ENCODE measurements at places on chromosomes 4 and X.

- DNase-seq: no peak
Measured at GRCh38 chr4:147769386-147769785, 37.5 kb downstream of the ARHGAP10 start.

GRCh38 chr4:8821151-8821950, 50.3 kb downstream of the HMX1 start:
- DNase-seq: no peak

DNA sequence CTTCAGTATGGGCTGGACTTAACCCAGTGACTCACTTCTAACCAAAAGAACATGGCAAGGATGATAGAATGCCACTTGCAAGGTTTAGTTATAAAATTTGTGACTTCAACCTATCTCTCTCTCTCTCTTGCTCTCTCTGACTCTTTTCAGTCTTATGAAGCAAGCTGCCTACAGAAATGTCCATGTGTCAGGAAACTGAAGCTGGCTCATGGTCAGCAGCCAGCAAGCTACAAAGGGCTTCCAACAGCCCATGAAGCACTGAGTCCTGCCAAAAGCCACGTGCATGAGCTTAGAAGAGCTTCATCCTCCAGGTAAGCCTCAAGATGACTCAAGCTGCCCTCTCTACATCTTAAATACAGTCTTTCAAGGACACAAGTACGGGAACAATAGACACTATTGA, 100.3 kb downstream of the HS3ST1 start:
- DNase-seq: no peak

DNA sequence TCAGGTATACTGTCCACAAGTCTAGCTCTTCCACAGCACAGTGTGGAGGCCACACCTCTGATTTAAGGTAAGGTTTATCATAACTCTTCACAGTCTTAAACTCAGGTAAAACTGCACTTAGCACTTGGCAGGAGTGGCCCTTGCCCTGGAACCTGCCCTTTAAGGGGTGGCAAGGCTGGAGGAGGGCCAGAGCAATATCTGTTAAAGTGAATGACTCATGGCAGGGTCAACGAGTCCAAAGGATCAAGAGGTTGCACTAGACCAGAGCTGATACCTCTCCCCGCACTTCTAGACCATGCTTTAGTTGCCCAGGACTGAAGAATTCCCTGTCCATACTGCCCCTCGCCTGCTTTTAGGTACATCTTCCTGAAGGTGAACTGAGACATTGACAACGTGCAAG, 14.7 kb upstream of the GPR50 start:
- no peak for DNase-seq

DNA sequence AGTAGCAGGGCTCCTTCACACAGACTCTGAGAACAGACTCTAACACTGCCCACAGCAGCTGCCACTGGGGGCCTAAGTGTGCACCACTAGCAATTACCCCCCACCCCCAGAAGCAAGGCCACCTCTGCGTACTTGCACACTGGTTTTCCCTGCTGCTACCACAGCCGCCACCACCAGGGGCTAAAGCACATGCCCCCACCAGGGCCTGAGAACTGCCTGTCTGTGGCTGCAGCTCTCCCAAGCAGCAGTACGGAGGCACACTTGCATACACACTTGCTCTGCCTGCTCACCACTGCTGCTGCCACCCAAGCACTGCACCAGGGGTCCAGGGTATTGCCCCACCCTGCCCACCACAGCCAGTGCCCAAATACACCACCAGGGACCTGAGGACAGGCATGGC, 59.6 kb downstream of the SCML2 start:
- no peak for DNase-seq

DNA sequence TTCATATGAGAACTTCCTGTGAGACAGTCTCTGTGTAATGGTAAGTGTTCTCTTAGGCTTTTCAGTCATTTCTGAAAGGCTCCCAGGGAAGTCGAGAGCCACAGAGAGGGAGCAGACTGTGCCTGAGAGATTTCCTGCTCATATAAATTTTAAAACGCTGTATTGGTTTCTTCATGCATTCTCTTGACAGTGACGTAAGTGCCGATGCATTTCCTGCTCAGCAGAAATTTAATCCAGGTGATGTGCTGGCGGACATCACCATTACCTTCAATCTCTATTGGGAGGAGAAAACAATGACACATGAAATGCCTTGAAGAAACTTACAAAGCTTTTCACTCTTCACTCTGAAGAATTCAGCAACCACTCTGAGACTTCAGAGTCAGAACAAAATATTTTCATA, 383.6 kb downstream of the BMPR1B start:
- DNase-seq: no peak

- DNase-seq: no peak
Measured at GRCh38 chrX:69065451-69065850, 99.8 kb downstream of the PJA1 start.

DNA sequence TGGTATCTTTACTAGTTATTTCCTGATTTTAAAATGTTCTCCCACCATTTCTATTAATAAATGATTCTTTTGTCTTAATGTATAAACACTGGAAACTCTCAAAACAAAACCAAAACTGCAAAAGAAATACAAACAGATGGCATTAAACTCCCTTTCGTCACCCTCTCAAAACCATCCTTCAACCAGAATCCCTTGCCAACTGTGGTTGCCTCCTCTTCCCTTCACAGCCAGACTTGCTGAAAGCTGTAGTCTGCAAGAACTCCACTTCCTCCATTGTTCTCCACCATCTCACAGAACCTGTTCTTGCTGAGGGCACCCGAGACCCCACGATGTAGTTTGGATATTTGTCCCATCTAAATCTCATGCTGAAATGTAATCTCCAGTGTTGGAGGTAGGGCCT, 96.5 kb downstream of the WWC2 start:
- no peak for DNase-seq

DNA sequence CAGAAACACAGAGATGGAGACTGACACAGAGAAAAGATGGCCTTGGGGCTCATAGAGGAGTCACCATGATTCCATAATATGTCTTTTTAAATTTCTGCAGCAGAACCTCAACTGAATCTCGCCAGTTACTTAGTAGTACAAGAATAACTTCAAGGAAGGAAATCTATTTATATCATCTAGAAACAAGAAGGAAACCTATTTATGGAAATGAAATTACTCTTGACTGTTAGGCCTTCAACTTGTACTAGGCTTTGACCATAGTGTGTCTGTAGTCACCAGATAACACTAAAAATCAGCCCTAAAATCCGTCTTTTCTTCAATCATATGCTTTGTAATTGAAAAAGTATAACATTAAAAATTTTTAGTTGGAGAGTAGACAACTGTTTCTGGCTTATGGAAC, 740.4 kb downstream of the TRIML1 start:
- DNase-seq: no peak

GRCh38 chr4:188930822-188931221, 791.6 kb downstream of the TRIML1 start:
- no peak for DNase-seq

GRCh38 chr4:181845617-181846016, 397.6 kb upstream of the TENM3 start:
- DNase-seq: no peak

DNA sequence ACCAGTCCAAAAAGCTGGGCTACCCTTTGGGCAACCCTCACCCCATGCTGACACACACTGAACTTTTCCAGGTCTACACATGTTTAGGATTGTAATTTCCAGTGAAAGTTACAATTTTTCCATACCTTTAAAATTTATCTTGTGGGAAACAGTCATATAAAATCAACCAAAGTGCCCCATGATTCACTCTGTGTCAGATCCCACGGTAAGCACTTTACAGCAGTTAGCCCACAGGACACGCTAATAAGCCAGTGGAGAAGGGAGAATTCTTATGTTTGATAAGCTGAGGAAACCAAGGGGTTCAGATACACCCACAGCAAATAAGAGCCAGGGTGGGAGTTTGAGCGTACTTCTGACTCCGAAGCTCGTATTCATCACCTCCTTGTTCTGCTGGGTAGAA, 72.4 kb upstream of the TBL1X start:
- DNase-seq: no peak

DNA sequence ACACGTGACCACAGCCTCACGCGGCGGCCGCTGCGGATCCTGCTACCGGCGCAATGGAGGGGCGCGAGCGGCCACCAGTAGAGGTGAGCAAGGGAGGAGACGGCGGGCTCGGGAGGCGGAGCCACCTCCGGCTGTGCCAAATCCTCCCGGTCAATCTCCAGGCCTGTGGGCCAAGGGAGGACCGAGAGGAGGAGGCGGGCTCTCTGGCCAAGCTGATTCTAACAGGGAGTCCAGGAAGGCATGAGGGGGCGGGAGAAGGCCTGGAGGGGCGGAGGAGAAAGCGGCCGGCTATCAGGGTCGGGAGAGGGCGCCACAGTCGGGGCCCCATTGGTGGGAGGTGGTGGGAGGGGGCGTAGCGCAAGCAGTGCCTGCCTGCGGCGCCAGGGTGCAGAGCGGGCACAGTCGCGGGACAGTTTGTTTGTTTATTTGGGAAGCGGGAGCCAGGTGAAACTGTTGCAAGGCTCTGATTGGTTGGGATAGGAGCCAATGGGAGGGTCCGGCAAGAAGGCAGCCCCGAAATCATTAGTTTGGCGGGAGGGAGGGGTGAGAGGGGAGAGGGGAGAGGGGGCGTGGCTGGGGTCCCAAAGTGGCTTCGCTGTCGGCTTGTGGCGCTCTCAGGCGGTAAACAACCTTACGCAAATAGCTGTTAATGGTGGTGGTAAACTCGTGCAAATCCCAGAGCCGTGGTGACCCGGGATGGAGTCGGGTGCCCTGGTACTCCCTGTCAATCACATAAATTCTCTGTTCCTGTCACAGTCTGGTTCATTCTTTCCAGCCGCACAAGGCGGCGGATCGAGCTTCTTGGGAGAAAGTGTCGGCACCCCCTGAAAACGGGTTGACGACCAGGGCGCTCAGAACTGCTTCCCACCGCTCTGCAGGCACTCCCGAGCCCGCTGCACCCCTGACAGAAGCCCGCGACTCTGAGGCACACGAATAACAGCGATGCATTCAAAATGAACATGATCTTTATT, at the start of gene IRS4:
IRS4 (minus strand) TSS at position 55 of the 971 bp plus-strand sequence.
- DNase-seq: no peak

- DNase-seq: no peak
Measured at GRCh38 chr4:153555730-153556434, 89.7 kb downstream of the TMEM131L start.

- DNase-seq: no peak
Measured at GRCh38 chr4:1215141-1216075, 33.5 kb downstream of the CTBP1 start.

Data from stimulated activated naive CD8-positive, alpha-beta T cell treated with anti-CD3 and anti-CD28 coated beads, Interleukin-15, amount 100 ng/mL, for 72 hours (primary cell).